CD4-positive, alpha-beta T cell treated with Interleukin-15 for 4 hours (primary cell): ENCODE measurements at places on chromosomes 13 and 19.
A peak's percentile ranks its signal among the peaks of the same experiment; 100 is the strongest.

DNA sequence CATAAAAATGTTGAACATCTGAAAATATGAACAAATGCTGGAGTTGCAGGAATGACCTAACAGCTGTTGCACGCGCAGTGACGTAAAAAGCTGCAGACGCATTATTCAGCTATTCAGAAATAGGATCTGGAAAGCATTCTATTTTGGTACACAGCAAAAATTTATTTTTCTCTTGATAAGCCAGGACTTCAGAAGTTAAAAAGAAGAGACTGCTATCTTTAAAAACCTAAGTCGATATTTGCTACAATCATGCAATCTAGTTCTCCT is 36.9 kb upstream of the STARD13 start:
- no peak for DNase-seq

- DNase-seq, result peak; percentile 30
Observed at GRCh38 chr19:4866595-4867424, 657 bp downstream of the PLIN3 start.

DNA sequence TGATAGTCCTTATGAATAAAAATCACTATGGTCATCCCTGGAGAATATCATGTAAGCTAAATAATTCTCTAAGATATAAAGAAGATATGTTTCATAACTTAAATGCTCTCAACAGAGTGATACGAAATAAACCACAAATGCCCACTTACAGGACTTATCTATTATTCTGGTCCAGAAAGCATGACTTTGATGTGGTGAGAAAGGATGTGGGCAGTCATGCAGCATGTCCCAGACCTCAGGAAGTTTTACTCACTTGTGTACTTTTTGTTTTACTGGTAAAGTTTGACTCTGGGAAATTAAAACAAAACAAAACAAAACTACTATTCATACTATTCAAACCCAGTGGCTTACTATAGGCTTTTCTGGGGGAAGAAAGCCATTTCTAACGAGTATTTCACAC is 483.2 kb upstream of the SLITRK6 start:
- DNase-seq, result no peak

DNA sequence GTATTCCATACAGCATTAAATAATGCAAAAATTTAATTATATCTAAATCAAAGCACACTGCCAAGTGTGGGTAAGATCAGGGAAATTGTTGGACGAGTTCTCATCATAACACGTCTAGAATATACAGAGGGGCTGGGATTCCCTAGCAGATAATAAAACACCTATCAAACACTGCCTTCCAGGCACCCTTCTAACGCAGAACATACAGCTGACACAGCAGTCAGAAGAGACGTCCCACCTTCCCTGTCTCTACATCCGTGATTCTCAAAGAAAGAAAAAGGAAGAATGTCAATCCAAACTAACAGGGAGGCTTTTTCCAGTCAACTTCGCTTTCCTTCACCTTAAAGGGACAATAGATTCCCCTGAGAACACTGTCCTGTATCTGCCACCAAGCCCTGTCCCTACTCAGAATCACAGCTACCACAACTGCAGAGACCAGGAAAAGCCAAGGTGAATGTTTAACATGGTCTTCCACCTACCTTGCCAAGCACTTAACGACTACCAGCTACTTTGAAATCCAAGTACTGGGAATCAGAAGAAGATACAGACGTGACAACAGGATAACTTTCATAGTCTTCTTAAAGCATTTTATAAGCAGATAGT is 38.5 kb downstream of the TBC1D4 start:
- DNase-seq, result no peak

DNA sequence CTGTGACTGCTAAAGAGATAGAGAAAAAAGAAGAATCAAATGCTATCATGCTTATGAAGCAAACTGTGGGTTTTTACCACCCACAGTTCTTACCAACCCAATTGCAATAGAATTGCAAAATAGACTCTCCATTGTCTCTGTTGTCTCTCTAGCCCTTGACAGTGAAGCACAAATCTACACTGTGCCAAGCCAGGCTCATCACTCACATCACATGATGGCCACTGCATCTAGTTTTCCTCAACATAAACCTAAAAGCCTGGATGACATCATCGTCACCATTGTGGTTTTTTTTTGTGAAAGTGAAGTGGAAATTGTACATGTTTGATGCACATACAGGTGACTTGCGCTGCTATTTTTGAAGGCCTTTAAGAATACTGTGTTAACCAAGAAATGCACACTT is 56.1 kb downstream of the KL start:
- no peak for DNase-seq

- peak; percentile 63 for DNase-seq
Observed at GRCh38 chr19:53877361-53877766, 4.6 kb upstream of the PRKCG start.

GRCh38 chr19:48454150-48454730 is 1.1 kb upstream of the KCNJ14 start:
- DNase-seq, result no peak

DNA sequence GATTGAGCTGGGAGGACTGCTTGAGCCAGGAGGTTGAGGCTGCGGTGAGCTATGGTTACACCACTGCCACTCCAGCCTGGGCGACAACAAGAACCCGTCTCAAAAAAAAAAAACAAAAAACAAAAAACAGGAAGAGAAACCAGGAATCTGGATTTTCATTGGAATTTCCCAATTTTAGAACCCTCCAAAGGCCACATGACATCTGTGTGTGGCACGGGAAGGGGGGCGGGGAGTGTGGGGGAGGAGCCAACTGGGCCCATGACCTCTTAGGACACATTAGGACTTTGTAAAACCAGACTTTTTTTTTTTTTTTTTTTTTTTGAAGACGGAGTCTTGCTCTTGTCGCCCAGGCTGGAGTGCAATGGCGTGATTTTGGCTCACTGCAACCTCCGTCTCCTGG is 21.2 kb upstream of the MYDGF start:
- DNase-seq, result no peak

- no peak for DNase-seq
Observed at GRCh38 chr19:24046550-24046949, 40.4 kb upstream of the ZNF254 start.

DNA sequence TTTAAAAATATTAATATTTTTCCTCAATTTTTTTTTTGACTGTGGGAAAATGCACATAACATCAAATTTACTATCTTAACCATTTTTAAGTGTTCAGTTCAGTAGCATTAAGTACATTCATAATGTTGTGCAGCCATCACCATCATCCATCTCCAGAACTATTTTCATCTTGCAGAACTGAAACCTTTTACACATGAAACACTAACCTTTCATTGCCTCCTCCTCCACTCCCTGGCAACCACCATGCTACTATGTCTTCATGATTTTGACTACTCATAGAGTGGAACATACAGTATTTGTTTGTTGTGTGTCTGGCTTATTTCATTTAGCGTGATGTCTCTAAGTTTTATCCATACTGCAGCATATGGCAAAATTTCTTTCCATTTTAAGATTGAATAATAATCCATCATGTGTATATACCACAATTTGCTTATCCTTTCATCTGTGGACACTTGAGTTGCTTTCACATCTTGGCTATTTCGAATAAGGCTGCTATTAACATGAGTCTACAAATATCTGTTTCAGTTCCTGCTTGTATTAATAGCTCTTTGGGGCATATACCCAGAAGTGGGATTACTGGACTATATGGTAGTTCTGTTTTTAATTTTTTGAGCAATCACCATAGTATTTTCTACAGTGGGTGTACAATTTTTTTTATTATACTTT is 376.4 kb downstream of the MTUS2 start:
- no peak for DNase-seq

- no peak for DNase-seq
Observed at GRCh38 chr19:7521551-7522071, 813 bp upstream of the MCOLN1 start.

GRCh38 chr13:80341756-80342370 is 937 bp upstream of the SPRY2 start:
- DNase-seq, result no peak

GRCh38 chr13:63948045-63948444 is 2532.4 kb upstream of the PCDH20 start:
- no peak for DNase-seq

- no peak for DNase-seq
Observed at GRCh38 chr19:47786566-47786965, 8.1 kb downstream of the SELENOW start.

GRCh38 chr19:5417495-5418436 is 37.5 kb upstream of the ZNRF4 start:
- DNase-seq, result no peak

DNA sequence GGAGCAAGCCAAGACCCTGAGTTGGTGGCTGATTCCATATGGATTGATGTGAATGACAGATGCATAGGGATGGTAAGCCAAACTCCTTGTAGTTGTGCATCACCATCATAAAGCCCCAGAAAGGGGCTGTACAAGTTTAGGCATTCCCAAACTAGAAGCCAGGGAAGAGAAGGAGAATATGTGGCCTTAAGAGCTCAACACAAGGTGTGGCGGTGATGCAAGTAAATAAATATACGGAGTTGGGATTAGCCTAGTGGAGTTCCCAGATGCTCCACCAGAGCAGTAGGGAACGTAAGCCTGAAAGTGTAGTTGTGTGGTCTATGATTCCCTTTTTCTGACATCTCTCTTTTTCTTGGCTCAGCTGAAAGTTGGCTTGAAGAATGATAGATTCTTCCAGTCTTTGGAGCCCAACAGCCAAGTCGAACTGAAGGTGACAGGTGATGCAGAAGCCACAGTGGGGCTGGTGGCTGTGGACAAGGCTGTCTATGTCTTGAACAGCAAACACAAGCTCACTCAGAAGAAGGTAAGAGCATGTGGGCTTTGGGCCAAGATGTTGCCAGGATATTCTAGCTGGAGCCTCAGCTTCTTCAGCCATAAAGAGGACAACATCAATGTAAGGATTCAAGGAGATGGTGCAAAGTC is 30.1 kb downstream of the RDH8 start:
- DNase-seq, result no peak

DNA sequence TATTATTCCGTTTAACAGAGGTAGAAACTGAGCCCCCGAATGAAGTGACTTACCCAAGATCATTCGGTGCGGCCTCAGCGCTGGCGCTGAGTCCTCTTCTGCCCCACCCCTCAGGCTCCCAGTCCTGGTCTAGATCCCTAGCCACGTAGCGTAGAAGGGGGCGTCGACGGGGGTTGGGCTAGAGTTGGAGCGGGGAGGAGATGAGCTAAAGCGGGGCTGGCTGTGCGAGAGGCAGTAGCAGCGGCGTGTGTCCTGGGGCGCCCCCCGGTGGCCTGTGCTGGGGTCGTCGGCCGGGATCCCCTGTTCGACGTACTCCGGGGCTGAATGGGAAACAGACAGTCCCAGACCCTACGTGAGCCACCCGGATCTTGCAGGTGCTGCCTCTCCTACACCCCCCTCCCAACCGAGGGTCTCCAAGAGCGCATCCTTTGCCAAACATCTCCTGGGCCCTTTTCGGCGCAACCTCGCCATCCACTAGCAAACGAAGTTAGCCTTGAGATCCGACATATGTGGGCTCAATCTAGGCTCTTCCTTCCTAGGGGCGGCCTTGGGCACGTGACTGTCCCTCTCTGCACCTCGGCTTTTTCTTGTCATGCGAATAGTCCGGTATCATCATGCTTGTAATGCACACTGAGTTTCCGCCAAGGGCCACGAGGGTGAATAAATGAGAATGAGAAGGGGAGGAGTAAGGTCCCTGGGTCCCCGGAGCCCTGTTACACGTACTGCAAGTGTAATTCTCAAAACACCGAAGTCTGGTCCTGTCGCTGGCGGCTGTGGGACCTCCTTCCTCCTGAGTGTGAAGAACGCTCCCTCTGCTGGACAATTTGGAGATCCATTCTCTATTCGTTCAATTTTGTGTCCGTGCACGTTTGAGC is 47.7 kb downstream of the CYP4F22 start:
- DNase-seq, result peak; percentile 94

- no peak for DNase-seq
Observed at GRCh38 chr19:46206176-46206575, 23.4 kb upstream of the IGFL1 start.

DNA sequence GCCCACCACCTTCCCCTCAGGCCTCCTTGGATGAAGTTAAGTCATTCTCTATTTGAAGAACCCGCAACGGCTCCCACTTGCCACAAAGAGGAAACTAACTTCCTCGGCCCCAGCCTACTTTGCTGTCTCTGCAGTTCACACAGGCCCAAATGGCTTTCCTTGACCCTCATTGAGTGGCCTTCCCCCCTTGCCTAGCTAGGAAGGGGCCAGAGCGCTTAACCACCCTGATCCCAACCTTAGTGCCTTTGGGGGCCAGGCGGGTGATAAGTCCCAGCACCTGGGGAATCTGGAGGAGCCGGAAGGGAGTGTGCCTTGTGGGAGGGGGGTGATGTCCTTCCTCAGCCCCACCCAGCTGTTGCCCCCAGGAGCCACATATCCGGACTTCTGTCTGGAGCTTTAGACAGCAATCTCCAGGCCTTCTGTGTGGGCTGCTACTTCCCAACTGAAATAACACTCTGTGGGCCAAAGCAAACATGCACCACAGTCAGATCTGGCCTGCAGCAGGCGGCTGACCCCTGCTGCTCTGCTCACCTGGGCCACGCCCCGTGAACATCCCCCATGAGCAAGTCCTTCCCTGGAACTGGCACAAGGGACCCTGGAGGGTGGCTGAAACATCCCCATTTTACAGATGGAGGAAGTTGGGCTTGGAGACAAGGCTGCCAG is 10.5 kb downstream of the NECTIN2 start:
- no peak for DNase-seq

- no peak for DNase-seq
Observed at GRCh38 chr13:106786006-106786563, 218.1 kb upstream of the ARGLU1 start.

GRCh38 chr13:94305934-94306333 is 173.5 kb downstream of the DCT start:
- no peak for DNase-seq

- DNase-seq, result no peak
Observed at GRCh38 chr13:107238262-107238981, 670.5 kb upstream of the ARGLU1 start.

- DNase-seq, result no peak
Observed at GRCh38 chr19:31629579-31630363, 280.5 kb upstream of the TSHZ3 start.

DNA sequence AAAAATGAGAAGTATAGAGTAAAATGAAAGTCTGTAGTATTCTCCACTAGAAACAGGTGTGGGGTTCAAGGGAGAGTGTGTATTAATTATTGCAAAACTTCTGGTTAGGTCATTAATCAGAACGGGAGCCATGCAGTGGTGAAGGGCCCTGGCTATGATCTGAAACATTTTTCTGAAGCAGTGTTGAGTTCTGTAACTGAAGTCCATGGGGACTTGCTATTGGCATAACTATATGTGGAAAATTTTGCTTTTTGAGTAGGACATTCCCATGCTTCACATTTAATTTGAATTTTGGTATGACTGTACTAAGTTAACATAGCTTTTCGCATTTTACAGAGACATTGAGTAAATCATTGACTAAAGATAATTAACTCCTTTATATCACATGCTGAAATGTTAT is 67.5 kb downstream of the LRCH1 start:
- DNase-seq, result no peak
